ENCODE measurements at places on chromosomes 2 and 18.

DNA sequence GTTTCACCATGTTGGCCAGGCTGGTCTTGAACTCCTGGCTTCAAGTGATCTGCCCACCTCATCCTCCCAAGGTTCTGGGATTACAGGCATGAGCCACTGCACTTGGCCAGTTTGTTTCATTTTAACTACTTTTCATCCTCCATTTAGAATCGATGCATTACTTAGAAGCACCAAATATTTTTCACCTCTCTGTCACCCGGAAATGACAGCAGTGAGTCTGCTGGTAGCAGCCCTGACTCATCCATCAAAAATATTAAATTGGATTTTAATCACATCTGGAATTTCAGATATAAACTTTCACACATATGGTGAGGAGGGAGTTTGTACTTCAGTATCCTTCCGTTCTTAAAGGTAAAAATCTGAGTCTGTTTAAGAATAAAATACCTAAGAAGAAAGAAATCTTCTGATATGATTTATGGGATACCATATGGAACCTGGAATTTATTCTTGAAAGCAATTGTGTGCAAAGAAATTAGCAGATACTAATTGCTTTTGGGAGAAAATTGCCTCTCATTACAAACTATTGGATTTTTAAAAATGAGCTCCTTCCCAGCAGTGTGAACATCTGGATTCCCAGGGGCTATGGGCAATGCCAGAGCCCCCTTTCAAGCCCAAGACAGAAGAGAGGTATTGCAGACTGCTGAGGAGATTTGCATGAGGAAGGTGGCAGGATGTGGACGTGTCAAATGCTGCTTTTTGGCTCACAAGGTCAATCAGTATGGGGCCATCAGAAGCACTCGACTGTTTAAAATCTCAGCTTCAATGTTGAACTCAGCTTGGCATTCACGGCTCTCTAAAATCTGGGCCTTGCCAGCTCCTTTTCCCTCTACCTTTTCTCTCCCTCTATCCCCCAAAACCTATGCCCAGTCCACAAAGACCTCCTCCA is 279.5 kb upstream of the SIX2 start:
- no peak for DNase-seq

DNA sequence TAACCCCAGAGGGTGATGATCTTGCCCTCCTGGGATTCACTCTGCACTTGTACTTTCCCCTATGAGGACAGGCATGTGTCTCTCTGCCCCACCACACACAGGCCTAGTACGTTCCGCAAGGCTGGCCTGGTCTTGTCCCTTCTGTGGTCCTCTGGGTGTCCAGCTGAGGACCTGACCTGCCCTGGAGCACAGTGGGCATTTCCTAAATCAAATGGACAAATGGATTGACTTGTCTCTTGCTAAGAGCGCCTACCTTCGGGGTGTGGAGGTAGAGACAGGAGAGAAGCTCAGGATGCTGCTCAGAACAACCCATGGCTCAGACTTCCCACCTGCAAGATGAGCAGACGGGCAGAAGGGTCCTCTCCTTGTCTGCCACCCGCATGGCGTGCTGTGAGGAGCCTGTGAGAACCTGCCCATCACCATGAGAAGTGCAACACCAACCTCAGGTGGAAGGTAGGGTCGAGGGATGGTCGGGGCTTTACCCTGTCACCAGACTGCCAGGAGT is 133.6 kb downstream of the MYCN start:
- no peak for DNase-seq

- DNase-seq = no peak
Measured at GRCh38 chr2:163610817-163611556, 124.8 kb downstream of the FIGN start.

DNA sequence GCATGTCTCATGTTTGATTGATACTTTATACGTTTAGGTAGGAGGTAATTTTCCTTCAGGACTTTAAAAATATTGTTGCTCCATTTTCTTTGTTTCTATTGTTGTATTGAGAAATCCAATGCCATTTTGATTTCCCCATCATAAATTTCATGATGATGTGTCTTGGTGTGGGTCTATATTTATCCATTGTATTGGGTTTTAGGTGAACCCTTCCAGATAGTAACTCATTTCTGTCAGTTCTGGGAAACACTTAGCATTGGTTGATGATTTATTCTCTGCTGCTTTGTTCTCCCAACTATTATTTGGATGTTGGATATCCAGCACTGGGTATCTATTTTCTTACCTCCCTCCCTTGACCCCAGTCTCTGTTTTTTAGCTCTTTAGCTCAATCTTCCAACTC is 10.0 kb downstream of the MRPL19 start:
- no peak for DNase-seq

DNA sequence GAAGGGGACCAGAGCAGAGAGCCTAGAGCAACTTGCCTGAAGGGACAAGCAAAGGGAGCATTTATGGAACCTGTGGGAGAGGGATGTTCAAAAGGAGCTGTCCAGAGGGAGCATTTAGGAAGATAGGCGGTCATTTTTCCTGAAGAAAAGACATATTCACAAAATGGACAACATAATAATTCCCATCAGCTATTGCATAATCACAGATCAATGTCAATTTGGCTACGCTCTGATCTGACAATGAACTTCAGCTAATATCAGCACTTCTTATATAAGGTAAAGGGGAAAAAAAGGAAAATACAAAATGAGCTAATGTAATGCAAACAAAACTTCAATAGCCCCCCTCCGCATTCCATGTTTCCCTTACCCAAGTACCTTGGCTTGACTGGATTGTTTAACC is 291.1 kb upstream of the CDH7 start:
- no peak for DNase-seq

GRCh38 chr2:130957915-130958314 is 121.2 kb downstream of the ARHGEF4 start:
- no peak for DNase-seq
